ENCODE measurements at places on chromosomes 2 and 18.

DNA sequence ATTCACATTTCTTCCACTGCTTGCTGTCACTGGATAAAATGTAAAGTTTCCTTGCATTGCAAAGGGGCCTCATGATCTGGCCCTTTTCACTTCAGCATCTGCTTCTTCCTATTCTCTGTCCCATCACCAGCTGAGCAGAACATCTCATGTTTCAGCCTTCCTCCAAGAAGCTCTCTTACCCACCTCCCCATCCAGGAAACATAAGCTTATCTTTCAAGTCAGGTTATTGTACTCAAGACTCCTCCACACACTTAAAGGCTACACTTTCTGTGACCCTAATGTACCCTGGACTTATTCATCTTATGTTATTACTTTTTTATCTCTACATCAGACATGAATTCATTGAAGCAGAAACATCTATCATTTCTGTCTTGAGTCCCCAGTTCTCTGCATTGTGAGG, 230.5 kb downstream of the PMAIP1 start:
- DNase-seq, result no peak

DNA sequence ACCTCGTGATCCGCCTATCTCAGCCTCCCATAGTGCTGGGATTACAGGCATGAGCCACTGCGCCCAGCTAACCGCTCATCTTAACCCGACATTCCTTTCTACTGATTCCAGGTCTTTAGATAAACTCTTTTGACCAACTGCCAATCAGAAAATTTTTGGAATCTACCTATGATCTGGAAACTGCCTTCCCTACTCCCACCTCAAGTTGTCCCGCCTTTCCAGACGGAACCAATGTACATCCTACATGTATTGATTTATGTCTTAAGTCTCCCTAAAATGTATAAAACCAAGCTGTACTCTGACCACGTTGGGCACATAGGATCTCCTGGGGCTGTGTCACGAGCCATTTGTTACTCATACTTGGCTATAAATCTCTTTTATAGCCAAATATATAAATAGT, 3.2 kb upstream of the NEU2 start:
- DNase-seq, result no peak

GRCh38 chr2:241268716-241269445, 46.6 kb downstream of the HDLBP start:
- no peak for DNase-seq

GRCh38 chr2:138503087-138503442, 1.5 kb downstream of the SPOPL start:
- DNase-seq, result no peak

DNA sequence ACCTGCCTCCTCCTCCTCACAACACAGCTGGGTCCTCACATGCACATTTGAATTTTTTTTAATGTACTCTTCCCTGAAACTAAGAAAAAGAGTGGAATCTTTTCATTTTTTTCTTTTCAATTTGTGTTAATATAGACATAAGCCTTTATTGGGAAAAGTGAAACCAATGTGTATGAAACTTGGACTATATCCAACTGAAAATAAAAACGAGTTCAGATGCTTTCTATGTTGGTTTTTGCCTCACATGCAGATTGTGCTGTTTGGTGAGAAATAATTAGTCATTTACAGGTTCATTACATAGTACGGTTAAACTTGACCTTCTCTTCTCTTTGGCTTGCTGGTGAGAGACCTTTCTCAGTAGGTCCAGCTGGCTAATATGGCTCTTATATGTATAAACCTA, 515.2 kb upstream of the FANCL start:
- DNase-seq, result no peak

All from NCI-H187 treated with DMSO at 0.1 percent for 48 hours (cell line).